CD14-positive monocyte (primary cell): ENCODE measurements at places on chromosomes 11 and 22. TPM values are rescaled to one million over a fixed set of nuclear protein-coding genes. Genes with fewer than 3 reads are reported as not detected.

- no peaks in the 10 kb centered on the region for H3K27me3 ChIP-seq
- H3K4me1 ChIP-seq: no peaks in the 10 kb centered on the region
- H3K4me3 ChIP-seq: no peak overlapping the region
- H3K27ac ChIP-seq: no peak overlapping the region
- DNase-seq: no peak
Observed at GRCh38 chr11:39817241-39817640, 1642.2 kb downstream of the LRRC4C start.

The BCR gene
- polyA plus RNA-seq: 0.97 TPM

DNA sequence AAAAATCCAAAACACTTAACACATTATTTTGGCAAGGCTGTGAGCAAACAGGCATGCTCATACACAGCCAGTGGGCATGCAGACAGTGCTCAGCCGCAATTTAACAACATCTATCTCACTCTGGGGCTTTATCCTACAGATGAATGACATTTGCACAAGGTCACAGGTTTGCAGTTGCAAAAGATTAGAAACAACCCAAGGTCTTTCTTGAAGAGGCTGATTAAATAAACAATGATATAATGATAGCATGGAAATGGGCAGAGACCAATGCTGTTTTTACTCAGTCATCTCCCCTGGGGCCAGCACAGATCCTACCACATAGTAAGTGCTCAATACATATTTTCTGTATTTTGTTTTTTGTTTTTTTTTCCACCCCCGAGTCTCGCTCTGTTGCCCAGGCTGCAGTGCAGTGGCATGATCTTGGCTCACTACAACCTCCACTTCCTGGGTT, 9.4 kb downstream of the A4GALT start:
- no peak overlapping the region for H3K4me3 ChIP-seq
- H3K36me3 ChIP-seq: no peaks in the 10 kb centered on the region
- no peak overlapping the region for H3K27ac ChIP-seq

GRCh38 chr11:27011560-27012233, 17.8 kb downstream of the FIBIN start:
- H3K27me3 ChIP-seq: no peaks in the 10 kb centered on the region
- no peak overlapping the region for H3K4me3 ChIP-seq
- H3K4me1 ChIP-seq: no peaks in the 10 kb centered on the region

The NCAPD3 gene
- 8.8 and 15.2 TPM in 2 replicates for polyA plus RNA-seq

The CKAP5 gene
- polyA plus RNA-seq: 4.5 and 7.9 TPM in 2 replicates

- H3K4me1 ChIP-seq: no peaks in the 10 kb centered on the region
- no peak overlapping the region for H3K27ac ChIP-seq
- H3K27me3 ChIP-seq: peaks cover 51% of the 10 kb centered on the region
- no peak overlapping the region for H3K4me3 ChIP-seq
- DNase-seq: no peak
- no peaks in the 10 kb centered on the region for H3K36me3 ChIP-seq
Observed at GRCh38 chr11:19777377-19778102, 64.9 kb downstream of the NAV2 start.

GRCh38 chr11:85889676-85890579, 34.7 kb downstream of the CCDC83 start:
- no peak overlapping the region for H3K27ac ChIP-seq
- H3K4me3 ChIP-seq: no peak overlapping the region
- H3K36me3 ChIP-seq: no peaks in the 10 kb centered on the region
- no peaks in the 10 kb centered on the region for H3K27me3 ChIP-seq
- no peak for DNase-seq

DNA sequence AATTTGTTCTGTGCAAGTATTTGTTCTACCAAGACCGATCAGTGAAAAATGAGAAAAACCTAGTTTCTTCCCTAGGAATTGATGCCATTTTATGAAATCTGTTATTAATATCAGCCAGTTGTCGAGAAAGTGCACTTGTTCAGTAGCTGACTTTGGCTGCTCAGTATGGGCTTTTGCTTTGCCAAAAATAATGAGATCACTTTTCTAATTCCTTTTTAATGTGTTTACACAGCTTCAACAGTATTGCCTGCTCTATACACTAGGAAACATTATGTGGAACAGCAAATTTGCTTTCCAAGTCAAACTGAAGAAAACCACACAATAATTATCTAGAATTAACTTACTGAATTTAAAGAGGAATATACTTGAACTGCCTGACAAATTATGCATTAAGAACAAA, 34.4 kb downstream of the SCUBE2 start:
- no peaks in the 10 kb centered on the region for H3K27me3 ChIP-seq
- H3K36me3 ChIP-seq: no peaks in the 10 kb centered on the region

The OR52N2 gene
- not detected for polyA plus RNA-seq

GRCh38 chr11:60242740-60243239, at the start of gene MS4A4E:
MS4A4E (minus strand) TSS chr11:60243137; CDS start chr11:60230055, 13,082 bp downstream.
- peak within 1 kb of the TSS; percentile 77 for H3K27ac ChIP-seq
- H3K27me3 ChIP-seq: no peaks in the 10 kb centered on the region
- peak within 1 kb of the TSS; percentile 34 for H3K4me3 ChIP-seq
- peaks cover 46% of the 10 kb centered on the region for H3K4me1 ChIP-seq

DNA sequence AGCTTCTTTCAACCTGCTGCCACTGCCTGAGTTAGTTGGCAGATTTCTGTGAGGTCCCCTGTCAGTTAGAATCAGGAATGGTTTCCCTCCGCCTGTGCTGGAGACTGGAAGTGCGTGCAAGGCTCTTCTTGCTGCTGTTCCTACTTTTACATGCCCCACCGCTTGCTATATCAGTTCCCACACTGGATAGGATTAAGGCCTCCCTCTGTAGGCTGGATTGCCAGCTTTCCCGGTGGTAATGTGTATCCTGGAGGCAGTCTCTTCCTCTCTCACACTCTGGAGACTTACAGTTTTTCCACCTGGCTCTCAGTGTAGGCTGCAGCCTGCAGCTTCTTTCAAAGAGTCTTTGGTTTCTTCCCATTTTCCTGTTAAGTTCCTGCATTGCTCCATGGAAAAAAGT, 66.5 kb downstream of the ARHGAP42 start:
- no peak for DNase-seq
- no peak overlapping the region for H3K4me3 ChIP-seq
- H3K36me3 ChIP-seq: no peaks in the 10 kb centered on the region
- no peaks in the 10 kb centered on the region for H3K4me1 ChIP-seq
- no peaks in the 10 kb centered on the region for H3K27me3 ChIP-seq

The HTR3A gene
- not detected for polyA plus RNA-seq

- no peaks in the 10 kb centered on the region for H3K4me1 ChIP-seq
- no peak for DNase-seq
- no peaks in the 10 kb centered on the region for H3K27me3 ChIP-seq
- H3K4me3 ChIP-seq: no peak overlapping the region
- H3K27ac ChIP-seq: no peak overlapping the region
Observed at GRCh38 chr11:120633616-120634393, 122.3 kb downstream of the GRIK4 start.

- H3K4me1 ChIP-seq: peaks cover 12% of the 10 kb centered on the region
- no peak for DNase-seq
- H3K27me3 ChIP-seq: no peaks in the 10 kb centered on the region
- no peak overlapping the region for H3K4me3 ChIP-seq
Observed at GRCh38 chr11:34972892-34973291, 56.5 kb downstream of the PDHX start.

GRCh38 chr11:36447947-36448346, 62.1 kb downstream of the TRAF6 start:
- H3K36me3 ChIP-seq: no peaks in the 10 kb centered on the region
- no peaks in the 10 kb centered on the region for H3K27me3 ChIP-seq
- no peak for DNase-seq
- peaks cover 19% of the 10 kb centered on the region for H3K4me1 ChIP-seq
- H3K27ac ChIP-seq: no peak overlapping the region
